ENCODE measurements at places on chromosomes 7 and 10. TPM values are rescaled to one million over a fixed set of nuclear protein-coding genes. Genes with fewer than 3 reads are reported as not detected.

The TOMM7 gene
- total RNA-seq: 212 TPM

The CYP2C19 gene
- total RNA-seq: not detected

The SLC29A4 gene
- total RNA-seq: 0.37 TPM

The HOXA1 gene
- 1.1 TPM for total RNA-seq

The SLC4A2 gene
- total RNA-seq: 293 TPM

The ASIC3 gene
- 3.7 TPM for total RNA-seq

The CAMK2B gene
- 0.11 TPM for total RNA-seq

The ZDHHC4 gene
- total RNA-seq: 51.4 TPM

The CCDC172 gene
- total RNA-seq: not detected

The CACNB2 gene
- total RNA-seq: 0.13 TPM

The TEX47 gene
- total RNA-seq: not detected

The ADAP1 gene
- total RNA-seq: 5.7 TPM

The NUTM2E gene
- total RNA-seq: not detected

The DGKB gene
- total RNA-seq: 0.32 TPM

The EN2 gene
- total RNA-seq: 5.5 TPM

The PGAM2 gene
- 3.0 TPM for total RNA-seq

The ADAMTS14 gene
- total RNA-seq: 0.08 TPM

The CALML3 gene
- total RNA-seq: not detected

The IQCE gene
- 9.5 TPM for total RNA-seq

The SEC31B gene
- 4.7 TPM for total RNA-seq

The SHTN1 gene
- 9.5 TPM for total RNA-seq

The MBL2 gene
- 0.05 TPM for total RNA-seq

The GATAD1 gene
- 24.1 TPM for total RNA-seq

The PTF1A gene
- total RNA-seq: not detected

The PPP1R17 gene
- not detected for total RNA-seq

The TMEM139 gene
- 3.2 TPM for total RNA-seq

The ERVW-1 gene
- not detected for total RNA-seq

The SPAG6 gene
- 0.64 TPM for total RNA-seq

The SFTPA1 gene
- not detected for total RNA-seq

The TBX20 gene
- total RNA-seq: 2.2 TPM

The GPR37 gene
- 3.3 TPM for total RNA-seq

The GSTO2 gene
- total RNA-seq: 1.4 TPM

The MNX1 gene
- total RNA-seq: 1.8 TPM

The SLC18A2 gene
- not detected for total RNA-seq

The HOXA10 gene
- total RNA-seq: 14.8 TPM

The KCP gene
- total RNA-seq: not detected

The AKR1D1 gene
- total RNA-seq: not detected

The LGI1 gene
- not detected for total RNA-seq

The CFAP43 gene
- total RNA-seq: 0.37 TPM

The KCNH2 gene
- not detected for total RNA-seq

The NUTM2B gene
- 0.42 TPM for total RNA-seq

The OR2A42 gene
- total RNA-seq: not detected

The OR6B1 gene
- total RNA-seq: not detected

The GRID2IP gene
- total RNA-seq: not detected

The ZNF107 gene
- total RNA-seq: 4.1 TPM
